Hippocampal formation (tissue), 2 donors: ENCODE measurements at places on chromosomes 5 and 9.

GRCh38 chr5:27008604-27009539 lies 29.5 kb downstream of the CDH9 start:
- no peak for DNase-seq

DNA sequence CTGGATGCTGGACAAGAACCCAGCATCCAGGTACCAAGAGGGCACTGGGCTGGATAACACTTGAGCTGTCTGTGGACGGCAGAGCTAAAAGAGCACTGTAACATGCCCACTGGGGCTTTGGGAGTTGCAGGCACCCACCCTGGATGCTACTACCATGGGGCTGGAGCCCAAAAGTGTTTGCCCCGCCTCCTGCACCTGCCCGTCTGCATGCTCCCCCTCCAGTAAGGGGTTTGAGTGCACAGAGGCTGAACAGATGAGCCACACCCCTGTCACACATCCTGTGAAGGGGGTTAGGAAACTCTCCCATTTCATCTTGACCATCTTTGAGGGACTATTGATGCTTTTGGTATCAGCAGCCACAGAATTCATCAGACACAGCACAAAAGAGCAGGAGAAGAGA lies 69.0 kb downstream of the LIX1 start:
- DNase-seq: no peak

- DNase-seq: no peak
Measured at GRCh38 chr9:106859957-106860720, 2.8 kb upstream of the ZNF462 start.

DNA sequence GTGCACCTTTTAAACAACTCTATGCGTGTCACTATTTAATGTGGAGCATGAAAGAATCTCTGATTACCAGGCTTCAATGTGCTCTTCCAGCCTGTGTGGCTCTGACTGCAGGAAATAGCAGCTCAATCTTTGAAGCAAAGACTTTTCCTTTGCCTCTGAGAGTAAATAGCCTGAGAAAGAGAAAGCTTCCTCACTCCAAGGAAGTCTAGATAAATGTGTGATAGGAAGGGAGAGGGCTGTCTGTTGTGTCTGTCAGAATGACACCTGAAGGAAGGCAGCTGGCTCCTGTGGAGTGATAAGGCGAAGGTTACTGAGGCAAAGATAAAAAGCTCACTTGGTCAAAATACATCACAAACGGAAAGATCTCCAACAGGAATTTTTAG lies 205.3 kb upstream of the HAPLN1 start:
- no peak for DNase-seq

DNA sequence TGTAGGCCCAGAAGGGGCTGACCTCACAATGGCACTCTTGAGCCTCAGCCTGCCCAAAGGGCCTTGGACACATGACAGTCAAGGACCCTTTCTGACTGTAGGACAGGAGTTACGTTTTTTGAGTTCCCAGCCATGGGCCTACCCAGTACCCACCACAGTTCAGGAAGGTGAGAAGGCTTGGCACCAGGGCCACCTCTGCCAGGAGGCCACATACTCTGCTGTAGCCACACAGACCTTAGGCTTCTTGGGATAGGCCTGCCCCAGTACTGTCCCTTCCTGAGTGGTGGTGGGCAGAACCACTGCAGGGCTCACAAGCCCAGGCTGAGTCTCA lies 12.8 kb downstream of the PDLIM4 start:
- DNase-seq: no peak

DNA sequence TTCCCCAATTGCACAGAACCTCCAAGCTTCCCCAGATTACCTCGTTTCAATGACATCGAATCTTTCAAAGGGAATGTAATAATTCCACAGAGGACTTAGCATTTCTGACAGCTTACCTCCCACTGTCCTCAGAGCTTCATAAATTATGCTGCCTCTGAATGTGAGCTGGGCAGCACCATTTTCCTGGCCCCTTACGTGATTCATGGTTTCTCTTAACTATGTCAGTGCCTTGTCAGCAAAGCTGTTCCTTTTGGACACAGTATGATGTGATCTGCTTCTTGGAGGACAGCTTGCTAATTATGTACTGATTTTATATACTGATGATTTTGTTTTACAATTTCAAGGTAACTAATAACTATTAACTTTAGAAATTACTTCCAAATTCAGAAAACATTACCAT lies 27.7 kb upstream of the SSBP2 start:
- DNase-seq: no peak

GRCh38 chr9:16043756-16044578 lies 491.1 kb downstream of the CCDC171 start:
- no peak for DNase-seq

- DNase-seq: no peak
Measured at GRCh38 chr5:67402526-67402925, 205.9 kb upstream of the CD180 start.

DNA sequence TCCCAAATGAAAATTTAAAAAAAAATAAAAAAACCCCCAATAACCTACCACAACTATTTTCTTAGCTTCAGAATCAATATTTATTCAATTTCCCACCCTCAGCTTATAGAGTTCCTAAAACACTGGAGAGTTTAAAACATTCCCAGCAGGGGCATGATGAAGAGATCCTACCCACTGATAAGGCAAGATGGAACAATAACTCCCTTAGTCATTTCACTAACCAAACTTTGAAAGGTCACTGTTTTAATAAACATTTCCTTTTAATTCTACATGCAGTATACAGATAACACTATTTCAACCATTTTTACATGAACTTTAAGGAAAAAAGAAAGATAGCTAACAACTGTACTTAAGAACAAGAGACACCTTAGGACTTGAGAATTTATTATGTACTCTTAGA lies 34.9 kb upstream of the ACOT12 start:
- DNase-seq: no peak

DNA sequence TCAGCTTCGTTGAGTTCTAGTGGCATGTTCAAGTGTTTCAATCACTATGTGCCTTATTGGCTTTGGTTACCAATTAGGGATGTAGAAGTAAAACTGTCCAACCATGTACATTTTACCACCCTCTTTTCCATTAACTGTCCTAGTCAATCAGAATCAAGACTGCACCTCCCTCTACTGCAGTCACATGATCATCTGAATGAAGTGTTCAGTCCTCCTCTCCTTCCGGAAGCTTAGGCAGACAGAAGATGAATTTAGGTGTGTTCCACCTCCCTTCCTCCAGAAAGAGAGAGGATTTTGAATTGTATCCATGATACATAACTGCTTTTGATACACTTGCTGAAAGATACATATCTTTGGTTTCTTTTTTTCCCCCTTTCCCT lies 133.7 kb downstream of the ERCC6L2 start:
- no peak for DNase-seq

- no peak for DNase-seq
Measured at GRCh38 chr9:82271106-82271561, 282.6 kb downstream of the SPATA31D1 start.

- DNase-seq: no peak
Measured at GRCh38 chr5:146015001-146015400, 78.6 kb downstream of the SH3RF2 start.

- DNase-seq: no peak
Measured at GRCh38 chr5:9596824-9597223, 33.3 kb downstream of the TAS2R1 start.

GRCh38 chr9:126638571-126639132 lies 24.9 kb downstream of the LMX1B start:
- DNase-seq: no peak

GRCh38 chr5:74643111-74643562 lies 2.6 kb upstream of the ENC1 start:
- no peak for DNase-seq

DNA sequence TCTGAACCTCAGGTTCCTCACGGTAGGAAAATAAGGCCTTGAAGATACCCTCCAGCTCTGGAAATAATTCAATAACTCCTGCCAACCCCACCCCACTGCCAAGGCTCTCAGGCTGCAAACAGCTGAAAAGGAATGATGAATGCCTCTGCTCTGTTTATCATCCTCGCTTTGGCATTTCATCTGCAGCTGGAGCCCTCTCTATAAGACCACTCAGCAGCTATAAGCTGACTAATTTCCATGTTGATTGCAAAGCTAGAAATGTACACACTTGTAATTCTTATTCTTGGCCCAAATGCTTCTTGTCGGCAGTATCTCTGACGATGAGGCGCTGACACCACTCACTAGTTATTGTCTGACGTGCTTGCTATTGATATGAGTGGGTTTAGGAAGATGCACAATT lies 408.4 kb upstream of the NMUR2 start:
- DNase-seq: no peak

DNA sequence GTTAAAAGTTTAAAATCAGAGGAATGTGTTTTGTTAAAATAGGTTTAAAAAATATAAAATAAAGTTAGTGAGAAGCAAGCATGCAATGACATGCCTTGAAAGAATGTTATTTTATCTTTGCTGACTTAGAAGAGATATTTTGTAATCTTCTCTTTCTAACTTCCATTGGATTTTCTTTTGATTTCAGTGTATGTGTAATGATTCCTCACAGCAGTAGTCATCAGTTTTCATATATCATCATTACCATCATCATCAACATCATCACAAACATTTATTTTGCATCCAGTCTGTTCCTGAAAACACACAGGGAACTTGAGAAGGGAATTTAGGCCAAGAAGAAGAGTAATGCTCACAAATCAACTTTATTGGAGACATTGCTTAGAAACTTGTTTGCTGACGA lies 699.6 kb downstream of the TAF11L14 start:
- no peak for DNase-seq

DNA sequence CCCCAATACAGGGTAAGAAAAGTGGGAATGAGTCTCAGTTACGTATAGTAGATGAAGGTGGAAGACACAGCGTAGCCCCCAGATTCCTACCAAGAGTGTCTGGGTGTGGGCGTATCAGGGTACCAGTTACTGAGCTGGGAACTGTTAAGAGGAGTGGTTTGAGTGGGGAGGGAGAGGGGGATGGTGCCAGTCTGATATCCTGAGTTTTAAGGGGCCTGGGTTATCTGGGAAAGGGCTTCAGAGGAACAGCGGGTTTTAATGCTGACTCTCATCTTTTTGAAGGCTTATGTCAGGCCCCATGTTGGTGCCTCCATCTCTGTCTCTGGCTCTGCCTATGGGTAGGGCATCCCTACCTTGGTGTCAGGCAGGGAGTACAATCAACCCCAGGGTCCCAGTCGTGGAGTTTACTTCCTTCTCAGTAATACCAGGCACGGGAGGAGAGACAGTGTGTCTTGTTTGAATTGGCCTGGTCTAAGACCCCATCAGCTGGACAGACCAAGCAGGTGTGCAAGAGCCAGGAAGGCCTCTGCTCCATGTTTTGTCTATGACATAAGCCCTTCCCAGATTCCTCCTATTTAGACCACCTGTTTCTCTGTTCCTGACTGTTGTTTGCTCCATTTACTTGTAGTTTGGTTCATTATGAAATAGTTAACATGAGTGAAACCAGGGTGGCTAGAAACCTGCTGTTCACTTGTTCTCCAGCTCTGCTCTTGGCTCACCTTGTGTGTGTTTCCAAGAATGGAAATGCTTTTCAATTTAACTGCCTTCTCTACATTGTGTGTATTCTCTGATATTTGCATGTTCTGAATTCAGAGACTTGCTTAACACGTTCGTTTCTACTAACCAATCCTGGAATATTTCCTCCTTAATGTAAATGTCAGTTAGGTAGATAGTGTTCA lies 125.6 kb downstream of the DAB2IP start:
- DNase-seq: no peak

- no peak for DNase-seq
Measured at GRCh38 chr5:95178046-95178651, 106.7 kb downstream of the MCTP1 start.

DNA sequence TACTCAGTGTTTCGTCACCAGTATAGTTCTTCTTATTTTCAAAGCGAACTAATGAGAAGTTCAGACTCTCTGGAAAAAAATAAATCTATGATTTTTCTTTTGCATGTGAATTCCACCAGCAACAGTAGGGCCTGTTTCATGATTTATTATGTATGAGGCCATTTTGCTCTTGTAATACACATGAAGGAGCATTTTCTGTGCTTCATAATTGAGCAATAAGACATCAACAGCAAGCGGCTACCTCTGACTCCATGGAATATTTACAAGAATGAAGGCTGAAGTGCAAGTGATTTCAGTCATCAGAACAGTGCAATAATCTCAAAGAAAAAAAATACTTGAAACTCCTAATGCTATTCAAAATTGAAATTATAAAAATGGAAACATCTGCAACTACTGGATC lies 282.9 kb upstream of the EDIL3 start:
- no peak for DNase-seq

DNA sequence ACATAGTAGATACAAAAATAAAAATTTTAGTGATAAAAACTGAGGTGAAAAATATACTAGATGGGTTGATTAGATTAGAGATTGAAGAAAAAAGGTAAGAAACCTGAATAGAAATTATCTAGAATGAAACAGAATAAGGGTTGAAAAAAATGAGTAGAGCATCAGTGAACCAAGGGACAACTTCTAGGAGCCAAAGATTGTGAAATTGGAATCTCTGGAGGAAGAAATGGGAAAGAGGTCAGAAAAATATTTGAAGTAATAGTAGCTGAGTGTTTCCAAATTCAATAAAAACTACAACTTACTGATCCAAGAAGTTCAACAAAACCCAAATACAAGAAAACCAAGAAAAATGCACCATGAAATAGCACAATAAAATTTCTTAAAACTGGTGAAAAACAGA lies 116.6 kb upstream of the STARD4 start:
- DNase-seq: no peak

DNA sequence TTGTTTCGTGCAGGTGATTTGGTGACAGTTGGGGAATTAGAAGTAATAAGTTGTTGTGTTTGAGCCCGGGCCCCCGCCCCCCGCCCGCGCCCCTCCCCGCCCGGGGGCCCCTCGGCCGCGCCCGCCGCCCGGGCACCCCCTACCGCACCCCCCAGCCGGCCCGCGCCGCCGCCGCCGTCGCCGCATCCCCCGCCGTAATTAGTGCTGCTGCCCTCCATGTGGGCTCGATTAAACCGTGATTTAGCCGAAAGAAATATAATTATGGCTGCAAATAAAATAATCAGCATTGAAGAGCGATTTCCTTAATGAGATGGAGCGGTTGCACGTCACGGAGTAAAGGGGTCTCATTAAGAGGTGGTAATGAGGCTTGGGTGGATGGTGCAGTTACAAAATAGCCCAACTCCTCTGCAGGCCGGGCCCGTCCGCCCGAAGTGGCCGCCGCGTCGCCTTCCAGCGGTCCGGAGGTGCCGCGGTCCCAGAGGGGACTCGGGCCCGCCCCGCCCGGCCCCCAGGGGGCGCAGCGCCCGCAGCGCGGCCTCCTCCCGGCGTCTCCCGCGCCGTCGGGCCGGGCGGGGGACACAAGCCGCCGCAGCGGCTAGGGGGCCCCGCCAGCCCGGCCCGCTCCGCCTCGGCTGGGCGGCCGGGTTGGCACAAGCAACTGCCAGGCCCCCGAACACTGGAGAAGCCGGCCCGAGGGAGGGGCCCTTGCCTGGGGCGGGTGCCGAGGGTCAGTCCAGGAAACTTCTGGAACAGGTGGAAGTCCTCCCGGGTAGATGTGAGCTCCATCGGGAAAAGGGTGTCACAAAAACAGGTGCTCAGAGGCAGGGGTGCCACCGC lies 6.9 kb upstream of the OTP start:
- DNase-seq: no peak

- DNase-seq: no peak
Measured at GRCh38 chr5:169218861-169219260, 82.1 kb downstream of the SLIT3 start.

DNA sequence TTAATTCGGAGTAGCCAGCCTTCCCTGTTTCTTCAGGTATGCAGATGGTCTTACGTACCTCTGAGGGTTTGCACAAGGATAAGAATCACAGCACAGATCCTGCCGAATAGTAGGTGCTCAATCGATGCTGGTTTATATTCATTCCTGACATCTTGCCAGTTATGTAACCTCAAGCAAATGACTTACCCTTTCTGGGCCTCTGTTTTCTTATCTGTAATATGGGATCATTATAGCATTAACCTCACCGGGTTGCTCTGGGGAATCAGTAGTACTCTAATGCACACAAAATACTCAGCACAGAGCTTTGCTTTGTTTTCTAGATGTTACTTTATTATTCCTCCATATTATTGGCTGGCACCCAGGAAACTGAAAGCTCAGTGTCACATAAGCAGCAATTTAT lies 7.7 kb upstream of the NR5A1 start:
- DNase-seq: no peak
